ENCODE measurements at places on chromosomes 5 and 9.
A peak's percentile ranks its signal among the peaks of the same experiment; 100 is the strongest.

DNA sequence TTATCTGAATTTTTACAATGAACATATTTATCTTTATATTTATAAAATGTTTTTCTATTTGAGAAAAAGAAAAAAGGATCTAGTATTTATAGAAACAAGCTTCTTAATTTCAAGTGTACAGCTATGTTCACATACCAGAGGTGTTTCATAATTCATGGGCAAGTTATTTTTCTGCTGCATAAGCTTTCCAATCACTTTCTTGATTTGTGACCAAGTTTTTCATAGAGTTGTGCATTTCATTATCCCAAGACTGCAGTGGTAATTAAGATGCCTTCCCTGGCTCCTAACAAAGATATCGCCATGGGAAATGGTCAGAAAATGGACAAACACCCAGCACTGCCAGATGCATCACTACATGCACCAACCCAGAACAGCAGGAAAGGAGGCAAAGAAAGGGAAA, 124.6 kb downstream of the GNAQ start:
- DNase-seq: no peak

DNA sequence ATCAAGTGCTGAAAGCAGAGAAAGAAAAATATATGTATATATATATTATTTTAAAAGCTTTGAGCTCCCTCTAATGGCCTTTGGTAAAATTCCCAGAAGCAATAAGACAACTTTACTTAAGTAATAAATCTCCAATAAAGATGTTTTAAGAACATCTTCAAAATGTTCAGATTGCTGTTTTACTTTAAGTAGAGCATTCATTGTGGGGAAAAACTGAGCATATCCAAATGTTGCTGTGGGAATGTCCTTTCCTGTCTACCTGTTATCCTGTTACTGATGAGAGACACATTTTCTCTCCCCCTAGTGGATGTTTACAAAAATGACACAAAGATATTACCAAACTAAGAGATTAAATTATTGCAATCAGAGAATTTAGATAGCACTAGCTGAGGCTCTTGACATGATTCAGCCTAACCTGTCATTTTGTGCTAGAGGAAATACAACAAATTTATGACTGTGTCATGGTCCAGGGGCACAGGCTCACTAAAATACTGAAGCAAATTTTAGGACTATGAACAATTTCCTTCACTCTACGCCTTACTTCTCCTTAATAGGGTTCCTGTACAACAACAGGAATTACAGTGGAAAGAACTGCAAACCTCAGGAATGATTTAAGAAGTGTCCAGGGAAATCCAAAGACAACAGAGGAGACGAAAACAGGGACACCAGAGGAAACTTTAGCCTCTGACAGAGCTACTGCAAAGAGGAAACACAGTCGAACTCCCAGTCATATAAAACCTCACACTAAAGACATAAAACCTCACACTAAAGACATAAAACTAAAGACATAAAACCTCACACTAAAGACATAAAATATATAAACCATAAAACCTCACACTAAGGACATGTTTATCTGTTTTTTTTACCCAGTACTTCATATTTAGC, 24.3 kb upstream of the PRRC1 start:
- peak; percentile 64 for DNase-seq

DNA sequence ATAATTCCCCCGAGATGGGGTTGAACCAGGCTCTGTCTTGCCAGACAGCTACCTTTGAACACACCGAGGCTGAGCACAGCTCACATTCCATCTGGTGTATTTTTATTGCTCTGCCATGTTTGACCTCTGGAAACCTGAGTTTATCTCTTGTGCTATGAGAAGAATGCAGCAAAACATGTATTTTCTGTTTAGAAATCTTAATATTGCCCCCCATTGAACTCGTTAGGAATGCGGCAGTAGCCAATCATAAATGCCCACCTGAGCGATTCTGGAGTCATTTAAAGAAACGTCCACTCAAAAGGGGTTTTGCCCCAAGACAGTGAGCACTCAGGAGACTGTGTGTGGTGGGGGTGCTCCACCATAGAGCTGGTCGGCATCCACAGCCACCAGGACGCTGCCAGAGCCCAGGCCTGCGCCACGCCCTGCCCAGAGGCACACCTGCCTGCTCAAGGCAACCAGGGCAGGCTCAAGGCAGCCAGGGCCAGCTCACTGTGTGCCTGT, 26.9 kb downstream of the FGD3 start:
- no peak for DNase-seq

GRCh38 chr5:6525910-6526309, 77.3 kb downstream of the UBE2QL1 start:
- peak; percentile 21 for DNase-seq

- no peak for DNase-seq
These were observed 632.6 kb upstream of the SEMA6A start for GRCh38 chr5:117207088-117207668.

- no peak for DNase-seq
These were observed 3.4 kb upstream of the OGN start for GRCh38 chr9:92407818-92408217.

- DNase-seq: no peak
These were observed 73.3 kb upstream of the TARS1 start for GRCh38 chr5:33367416-33367815.

GRCh38 chr5:80092486-80093107, 57.4 kb downstream of the THBS4 start:
- no peak for DNase-seq

- DNase-seq: no peak
These were observed 1925.3 kb upstream of the ACO1 start for GRCh38 chr9:30459156-30459555.

- peak; percentile 77 for DNase-seq
These were observed 4.8 kb upstream of the ST6GALNAC4 start for GRCh38 chr9:127921557-127922120.

DNA sequence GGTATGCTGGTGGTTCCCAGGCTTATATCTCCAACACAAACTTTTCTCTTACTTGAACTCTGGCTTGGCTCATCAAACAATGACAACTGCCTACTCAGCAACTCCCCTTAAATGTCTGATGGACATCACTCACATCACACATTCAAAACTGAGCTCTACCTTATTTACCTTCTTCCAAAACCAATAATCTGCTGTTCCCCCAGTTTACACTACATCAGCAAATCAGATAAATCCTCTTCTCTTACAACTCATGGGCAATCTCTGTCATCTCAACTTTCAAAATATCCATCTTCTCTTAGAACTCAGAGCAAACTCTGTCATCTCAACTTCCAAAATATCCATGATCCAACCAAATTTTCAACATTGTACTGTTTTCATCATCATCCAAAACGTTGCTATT, 2347.9 kb upstream of the ACO1 start:
- DNase-seq: no peak

GRCh38 chr5:92992073-92992472, 588.9 kb downstream of the NR2F1-AS1 start:
- no peak for DNase-seq

DNA sequence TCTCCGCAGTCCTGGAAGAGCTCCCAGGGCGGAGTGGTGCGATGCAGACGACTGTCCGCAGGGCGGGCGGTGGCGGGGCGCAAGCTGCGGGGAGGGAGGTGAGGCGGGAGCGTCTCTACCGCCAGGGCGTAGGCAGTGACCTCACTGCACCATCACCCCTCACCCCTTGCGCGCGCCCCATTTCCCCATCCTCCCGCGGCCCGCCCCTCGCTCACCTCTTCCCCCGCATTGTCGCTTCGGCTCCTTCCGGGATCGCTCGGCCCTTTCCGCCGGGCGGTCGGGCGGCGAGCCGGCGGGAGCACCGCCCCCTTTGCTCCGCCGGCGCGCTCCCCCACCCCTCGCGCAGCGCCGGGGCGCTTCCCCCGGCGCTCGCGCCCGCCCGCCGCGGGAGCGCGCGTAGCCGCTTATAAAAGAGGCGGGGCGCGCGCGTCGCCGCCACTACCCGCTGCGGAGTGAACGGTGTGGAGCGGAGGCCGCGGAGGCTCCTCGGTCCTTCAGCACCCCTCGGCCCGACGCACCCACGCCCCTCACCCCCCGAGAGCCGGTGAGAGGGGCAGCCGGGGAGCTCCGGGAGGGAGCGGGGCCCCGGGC, at the start of gene SPTAN1:
Gene SPTAN1, plus strand, starts transcription at position 435 of the 591 bp plus-strand sequence. CDS start 14,154 bp downstream, outside the sequence.
- DNase-seq: peak; percentile 88
